Upper lobe of left lung (tissue), 6 donors: ENCODE measurements at places on chromosomes 7 and 10. TPM values are rescaled to one million over a fixed set of nuclear protein-coding genes. Genes with fewer than 3 reads are reported as not detected.

DNA sequence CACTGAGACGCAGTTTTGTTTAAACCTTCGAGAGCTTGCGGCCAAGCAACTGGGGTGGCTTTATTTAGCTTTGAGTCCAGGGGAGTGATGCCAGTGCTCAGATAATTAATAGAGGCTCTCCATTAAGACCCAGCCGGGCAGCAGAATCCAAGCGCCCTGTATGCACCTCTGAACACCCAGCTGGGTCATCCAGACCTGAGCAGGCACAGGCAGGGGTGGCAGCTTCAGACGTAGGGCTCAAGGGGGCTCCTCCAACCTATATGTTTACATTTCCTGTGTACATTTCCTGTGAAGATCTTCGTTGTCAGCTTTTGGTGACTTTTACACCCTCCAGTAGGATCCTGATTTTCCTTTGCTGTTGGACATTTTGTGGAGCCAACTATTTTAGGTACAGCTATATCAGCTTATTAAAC, 719.5 kb downstream of the LRMDA start:
- peaks cover 17% of the 10 kb centered on the region for H3K4me1 ChIP-seq
- no peak for DNase-seq
- H3K27me3 ChIP-seq: no peaks in the 10 kb centered on the region
- peak overlapping the region; percentile 34 for H3K27ac ChIP-seq
- H3K4me3 ChIP-seq: no peak overlapping the region
- H3K36me3 ChIP-seq: no peaks in the 10 kb centered on the region

Gene PARD3
- total RNA-seq: 108 TPM

DNA sequence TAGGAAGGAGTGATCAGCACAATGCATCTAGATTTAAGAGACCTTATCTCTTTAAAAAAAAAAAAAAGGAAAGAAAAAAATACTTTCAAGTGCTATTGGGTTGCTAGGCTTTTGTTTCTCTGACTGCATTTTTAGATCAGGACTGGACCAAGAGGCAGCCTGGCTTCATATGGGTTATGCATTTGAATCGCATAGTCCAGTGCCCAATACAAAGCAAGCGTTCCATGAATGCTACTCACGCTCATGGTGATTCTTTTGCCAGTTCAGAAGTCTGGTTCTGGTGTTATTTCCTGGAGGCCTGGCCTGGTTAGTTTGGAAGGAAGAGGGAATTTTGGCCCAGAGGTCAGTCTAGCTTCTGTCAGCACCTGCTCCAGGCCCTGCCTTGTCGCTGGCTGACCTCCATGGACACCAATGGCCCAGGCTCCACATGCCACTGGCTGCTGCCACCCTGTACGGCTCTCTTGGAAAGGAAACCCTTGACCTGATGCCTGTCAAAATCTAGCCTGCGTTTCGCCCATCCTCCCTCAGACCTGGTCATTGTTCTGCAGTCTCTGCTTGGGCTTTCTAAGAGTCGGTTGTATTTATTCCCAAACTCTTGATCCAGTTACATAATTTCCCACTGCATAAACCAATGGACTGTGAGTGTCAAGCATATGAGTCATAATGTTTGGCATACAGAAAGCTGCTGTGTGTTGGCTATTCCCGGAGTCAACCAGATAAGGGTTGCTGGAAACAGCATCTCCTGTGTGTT, 74.3 kb upstream of the MKX start:
- no peaks in the 10 kb centered on the region for H3K27me3 ChIP-seq
- H3K4me3 ChIP-seq: no peak overlapping the region
- H3K4me1 ChIP-seq: peaks cover 11% of the 10 kb centered on the region
- DNase-seq: peak; percentile 18
- no peak overlapping the region for H3K27ac ChIP-seq
- H3K36me3 ChIP-seq: no peaks in the 10 kb centered on the region

DNA sequence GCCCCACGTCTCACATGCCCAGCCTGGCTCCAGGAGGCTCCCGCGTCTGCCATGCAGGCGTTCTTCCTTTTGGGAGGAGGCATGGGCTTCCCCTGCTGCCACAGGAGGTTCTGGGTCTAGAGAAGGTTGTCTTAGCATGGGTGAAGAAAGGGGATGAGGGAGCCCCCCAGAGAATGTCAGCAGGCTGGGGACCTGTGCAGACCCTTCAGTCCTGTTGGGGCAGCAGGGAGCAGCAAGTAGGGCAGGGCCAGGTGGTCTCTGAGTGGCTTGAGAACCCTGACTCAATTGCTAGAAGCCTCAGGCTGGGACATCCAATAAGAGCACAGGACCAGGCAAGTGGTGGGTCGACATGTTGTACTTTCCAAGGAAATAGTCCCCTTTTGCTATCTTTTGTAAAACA, 34.4 kb upstream of the ADCYAP1R1 start:
- H3K4me1 ChIP-seq: no peaks in the 10 kb centered on the region
- H3K4me3 ChIP-seq: no peak overlapping the region
- H3K36me3 ChIP-seq: no peaks in the 10 kb centered on the region
- no peaks in the 10 kb centered on the region for H3K27me3 ChIP-seq

DNA sequence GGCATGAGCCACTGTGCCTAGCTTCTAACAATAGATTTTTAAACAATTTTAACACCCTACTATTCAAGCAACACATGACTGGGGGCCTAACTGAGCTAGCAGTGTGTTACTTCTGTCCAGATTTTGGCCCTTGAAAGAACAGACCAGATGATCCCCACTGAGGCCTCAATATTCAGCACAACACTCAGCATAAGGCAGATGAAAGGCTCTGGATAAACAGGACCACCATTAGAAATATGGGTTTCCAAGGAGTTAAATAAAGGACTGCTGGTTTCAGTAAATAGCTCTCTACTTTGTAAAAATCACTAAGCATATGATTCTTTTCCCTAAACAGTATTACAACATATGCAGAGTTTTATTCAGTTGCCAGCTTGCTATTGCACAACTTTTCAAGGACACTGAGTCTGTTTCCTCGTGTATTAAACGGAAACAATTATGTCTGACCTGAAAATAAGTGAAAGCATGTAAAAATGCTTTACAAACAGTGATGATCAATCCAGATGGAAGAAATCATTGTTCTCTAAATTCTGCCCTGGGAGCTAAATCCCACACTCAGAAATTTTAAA, 23.8 kb upstream of the FZD1 start:
- H3K4me1 ChIP-seq: peaks cover 20% of the 10 kb centered on the region
- no peak for DNase-seq
- H3K27me3 ChIP-seq: no peaks in the 10 kb centered on the region
- no peak overlapping the region for H3K4me3 ChIP-seq

Gene SPDYE5
- not detected for total RNA-seq

Gene RNF133
- 5.6 TPM for total RNA-seq

Gene OPALIN
- not detected for total RNA-seq

DNA sequence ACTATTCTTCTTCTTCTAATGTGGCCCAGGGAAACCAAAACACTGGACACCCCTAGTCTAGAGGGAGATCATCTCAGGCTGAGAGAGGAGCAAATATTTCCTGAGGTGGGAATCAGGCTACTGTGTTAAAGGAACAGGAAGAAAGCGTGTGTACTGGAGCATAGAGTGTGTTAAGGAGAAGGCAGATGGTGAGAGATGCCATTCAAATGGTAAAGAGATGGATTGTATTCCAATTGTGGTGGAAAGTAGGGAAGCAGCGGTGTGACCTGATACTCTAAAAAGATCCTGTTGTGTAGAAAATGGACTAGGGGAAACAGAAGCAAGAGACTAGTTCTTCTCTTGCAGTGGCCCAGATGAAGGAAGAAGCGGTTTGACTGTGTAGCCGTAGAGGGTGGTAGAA, 31.2 kb downstream of the RAB18 start:
- no peaks in the 10 kb centered on the region for H3K4me1 ChIP-seq
- no peak for DNase-seq
- H3K36me3 ChIP-seq: peaks cover 17% of the 10 kb centered on the region

- DNase-seq: peak; percentile 89
- no peak overlapping the region for H3K27ac ChIP-seq
- peaks cover 35% of the 10 kb centered on the region for H3K4me1 ChIP-seq
- H3K4me3 ChIP-seq: peak overlapping the region; percentile 21
- peaks cover 2% of the 10 kb centered on the region for H3K27me3 ChIP-seq
- no peaks in the 10 kb centered on the region for H3K36me3 ChIP-seq
Observed at GRCh38 chr10:123994417-123995081, 98.8 kb downstream of the CHST15 start.

DNA sequence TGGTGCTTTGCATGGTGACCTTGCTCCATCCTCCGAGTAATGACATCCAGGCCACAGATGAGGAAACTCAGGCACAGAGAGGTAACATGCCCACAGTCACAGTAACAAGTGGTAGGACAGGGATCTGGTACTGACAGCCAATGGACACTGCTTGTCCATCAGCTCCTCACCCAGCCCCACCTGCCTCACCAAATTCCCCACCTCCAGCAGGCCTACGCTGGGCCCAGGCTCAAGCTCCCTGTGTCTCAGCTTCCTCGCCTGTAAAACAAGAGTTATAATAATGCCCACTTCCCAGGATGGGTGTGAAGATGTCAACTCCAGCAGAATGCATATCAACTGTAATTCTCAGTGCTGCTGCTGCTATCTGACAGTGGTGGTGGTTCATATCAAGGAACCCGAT, 123.8 kb downstream of the GRID1 start:
- no peaks in the 10 kb centered on the region for H3K27me3 ChIP-seq
- no peak overlapping the region for H3K27ac ChIP-seq
- no peak overlapping the region for H3K4me3 ChIP-seq
- no peak for DNase-seq
- H3K36me3 ChIP-seq: no peaks in the 10 kb centered on the region
- no peaks in the 10 kb centered on the region for H3K4me1 ChIP-seq

Gene CPN1
- not detected for total RNA-seq

DNA sequence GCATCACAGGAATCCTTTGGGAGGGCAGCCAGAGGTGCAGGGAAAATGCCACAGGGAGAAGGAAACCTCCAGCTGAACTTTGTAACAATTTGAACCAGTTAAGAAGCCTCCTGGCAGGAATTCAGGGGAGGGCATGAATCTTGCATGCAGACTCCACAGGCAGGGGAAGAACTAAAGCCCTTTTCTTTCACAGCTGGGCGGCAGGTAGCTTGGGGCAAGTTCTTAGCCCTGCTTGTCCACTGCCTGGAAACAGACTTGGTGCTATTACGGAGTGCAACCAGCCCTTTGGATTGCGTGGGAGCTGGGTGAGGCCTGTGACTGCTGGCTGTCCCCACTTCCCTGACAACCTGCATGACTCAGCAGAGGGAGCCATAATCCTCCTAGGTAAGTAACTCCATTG, 51.7 kb upstream of the ADAM12 start:
- no peak for DNase-seq
- no peak overlapping the region for H3K27ac ChIP-seq
- H3K4me1 ChIP-seq: no peaks in the 10 kb centered on the region
- H3K4me3 ChIP-seq: no peak overlapping the region
- H3K27me3 ChIP-seq: no peaks in the 10 kb centered on the region

- no peaks in the 10 kb centered on the region for H3K27me3 ChIP-seq
- no peak overlapping the region for H3K27ac ChIP-seq
- DNase-seq: no peak
- H3K4me3 ChIP-seq: no peak overlapping the region
- no peaks in the 10 kb centered on the region for H3K4me1 ChIP-seq
Observed at GRCh38 chr7:81618396-81619014, 151.3 kb downstream of the HGF start.

Gene MMD2
- total RNA-seq: not detected

Gene XPNPEP1
- 120 TPM for total RNA-seq

DNA sequence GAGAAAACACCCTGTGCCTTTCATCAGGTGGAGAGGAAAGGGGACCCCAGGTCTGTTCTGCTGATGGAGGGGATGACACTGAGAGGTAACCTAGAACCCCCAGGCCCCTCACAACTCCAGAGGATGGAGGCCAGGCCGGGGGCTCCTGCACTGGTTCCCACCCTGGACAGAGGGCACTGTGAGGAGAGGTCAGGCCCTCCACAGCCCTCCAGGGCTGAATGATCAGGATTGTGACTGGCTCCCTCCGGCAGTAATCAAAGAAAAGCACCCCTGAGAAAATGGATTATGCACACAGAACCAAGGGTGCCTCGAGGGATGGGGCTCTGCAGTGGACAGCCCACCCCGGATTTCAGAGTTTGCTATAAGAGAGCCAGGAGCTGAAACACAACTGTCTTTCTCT, 502.8 kb downstream of the TCERG1L start:
- DNase-seq: no peak
- H3K27ac ChIP-seq: no peak overlapping the region
- H3K36me3 ChIP-seq: no peaks in the 10 kb centered on the region
- no peaks in the 10 kb centered on the region for H3K4me1 ChIP-seq

Gene DGKI
- under 0.01 TPM for total RNA-seq

Gene AOC1
- 0.31 TPM for total RNA-seq

Gene TSPAN14
- 87.0 TPM for total RNA-seq

GRCh38 chr7:71498381-71498780, 366.4 kb downstream of the GALNT17 start:
- no peaks in the 10 kb centered on the region for H3K4me1 ChIP-seq
- no peaks in the 10 kb centered on the region for H3K27me3 ChIP-seq
- DNase-seq: no peak
- H3K4me3 ChIP-seq: no peak overlapping the region
- no peaks in the 10 kb centered on the region for H3K36me3 ChIP-seq
- H3K27ac ChIP-seq: no peak overlapping the region

GRCh38 chr10:104447331-104447730, 93.7 kb downstream of the CFAP58 start:
- no peak for DNase-seq
- H3K27ac ChIP-seq: no peak overlapping the region
- H3K36me3 ChIP-seq: no peaks in the 10 kb centered on the region
- H3K27me3 ChIP-seq: no peaks in the 10 kb centered on the region
- no peak overlapping the region for H3K4me3 ChIP-seq
- H3K4me1 ChIP-seq: no peaks in the 10 kb centered on the region

DNA sequence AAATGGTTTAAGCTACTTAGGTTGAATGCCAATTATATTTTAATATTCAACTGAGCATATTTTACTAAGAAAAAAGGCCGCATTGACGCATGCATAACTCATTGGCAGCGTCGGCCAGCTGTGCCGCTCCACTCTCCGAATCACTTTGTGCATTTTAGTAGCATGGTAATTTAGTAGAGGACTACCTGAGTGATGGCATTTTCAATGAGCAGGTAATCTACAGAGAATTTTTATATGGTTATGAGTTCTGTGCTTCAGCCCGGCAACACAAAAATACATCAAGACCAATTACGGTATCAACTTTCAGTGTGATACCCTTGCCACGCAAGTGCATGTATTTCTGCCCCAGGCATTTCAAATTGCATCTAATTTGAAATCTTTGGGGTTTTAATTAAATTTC, 247.2 kb downstream of the EBF3 start:
- H3K4me3 ChIP-seq: no peak overlapping the region
- H3K27me3 ChIP-seq: no peaks in the 10 kb centered on the region
- no peak overlapping the region for H3K27ac ChIP-seq
- no peaks in the 10 kb centered on the region for H3K4me1 ChIP-seq

- H3K36me3 ChIP-seq: peaks cover 2% of the 10 kb centered on the region
- DNase-seq: peak; percentile 83
- no peaks in the 10 kb centered on the region for H3K27me3 ChIP-seq
- H3K4me3 ChIP-seq: no peak overlapping the region
- H3K27ac ChIP-seq: peak overlapping the region; percentile 64
- peaks cover 12% of the 10 kb centered on the region for H3K4me1 ChIP-seq
Observed at GRCh38 chr7:6423942-6424701, 23.6 kb downstream of the DAGLB start.
